CD14-positive monocyte (primary cell): ENCODE measurements at places on chromosomes 11 and 22. TPM values are rescaled to one million over a fixed set of nuclear protein-coding genes. Genes with fewer than 3 reads are reported as not detected.

C11orf87 gene
- not detected for polyA plus RNA-seq

DNA sequence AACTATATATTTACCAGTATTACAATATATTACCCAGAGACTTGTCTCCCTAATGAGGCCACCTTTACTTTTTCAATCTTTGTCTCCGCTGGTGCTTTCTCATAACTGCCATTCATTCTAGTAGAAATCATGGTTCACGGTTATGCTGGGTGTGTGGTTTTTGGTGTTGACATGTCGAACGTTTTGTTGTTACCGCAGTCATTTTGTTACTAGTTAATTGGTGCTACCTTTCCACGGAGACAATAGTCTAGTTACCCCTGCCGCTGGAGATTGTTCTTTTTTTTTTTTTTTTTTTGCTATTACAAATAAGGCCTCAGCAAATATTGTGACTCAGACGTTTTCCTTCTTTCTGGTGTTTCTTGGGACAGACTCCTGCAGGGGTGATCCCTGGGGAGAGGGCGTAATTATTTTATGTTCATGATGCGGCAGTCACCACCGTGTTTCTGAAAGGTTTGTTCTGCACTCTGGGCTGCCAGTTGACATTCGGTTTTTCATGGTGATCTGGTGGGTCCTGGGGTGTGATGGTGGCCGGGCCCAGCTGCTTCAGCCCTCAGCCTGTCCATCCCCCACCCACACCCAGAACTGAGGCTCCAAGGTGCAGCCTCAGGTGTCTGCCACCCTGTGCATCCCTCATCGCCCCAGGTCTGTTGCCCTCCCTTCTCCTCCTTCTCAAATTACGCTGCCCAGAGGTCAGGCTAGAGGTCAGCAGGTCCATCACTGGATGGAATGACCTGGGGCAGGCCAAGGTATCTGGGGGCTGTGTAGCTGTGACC, 28.6 kb downstream of the LRP5 start:
- H3K27me3 ChIP-seq: no peaks in the 10 kb centered on the region
- H3K36me3 ChIP-seq: no peaks in the 10 kb centered on the region
- no peak for DNase-seq
- peaks cover 9% of the 10 kb centered on the region for H3K4me1 ChIP-seq

DNA sequence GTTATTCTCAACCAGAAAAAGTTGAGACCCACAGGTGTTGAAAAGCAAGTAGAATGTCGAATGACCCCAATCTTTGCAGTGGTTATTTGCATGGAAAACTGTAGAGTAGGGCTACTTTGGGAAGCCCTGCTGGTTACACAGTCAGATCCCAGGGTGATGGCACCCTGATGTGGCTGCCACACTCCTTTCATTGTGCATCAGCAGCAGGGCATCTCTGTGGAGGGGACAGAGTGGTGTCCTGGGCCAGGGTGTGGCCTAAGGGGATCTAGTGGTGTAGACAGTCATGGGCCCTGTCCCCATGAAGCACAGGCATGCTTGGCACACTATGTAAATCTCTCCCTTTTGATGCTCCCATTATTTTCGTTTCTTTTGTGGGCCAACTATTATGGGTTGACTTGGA, 199.4 kb upstream of the NAV2 start:
- DNase-seq: no peak
- H3K4me1 ChIP-seq: no peaks in the 10 kb centered on the region
- H3K27me3 ChIP-seq: no peaks in the 10 kb centered on the region
- no peak overlapping the region for H3K4me3 ChIP-seq

MRGPRE gene
- not detected for polyA plus RNA-seq

CABP4 gene
- polyA plus RNA-seq: 1.5 and 1.7 TPM in 2 replicates

DNA sequence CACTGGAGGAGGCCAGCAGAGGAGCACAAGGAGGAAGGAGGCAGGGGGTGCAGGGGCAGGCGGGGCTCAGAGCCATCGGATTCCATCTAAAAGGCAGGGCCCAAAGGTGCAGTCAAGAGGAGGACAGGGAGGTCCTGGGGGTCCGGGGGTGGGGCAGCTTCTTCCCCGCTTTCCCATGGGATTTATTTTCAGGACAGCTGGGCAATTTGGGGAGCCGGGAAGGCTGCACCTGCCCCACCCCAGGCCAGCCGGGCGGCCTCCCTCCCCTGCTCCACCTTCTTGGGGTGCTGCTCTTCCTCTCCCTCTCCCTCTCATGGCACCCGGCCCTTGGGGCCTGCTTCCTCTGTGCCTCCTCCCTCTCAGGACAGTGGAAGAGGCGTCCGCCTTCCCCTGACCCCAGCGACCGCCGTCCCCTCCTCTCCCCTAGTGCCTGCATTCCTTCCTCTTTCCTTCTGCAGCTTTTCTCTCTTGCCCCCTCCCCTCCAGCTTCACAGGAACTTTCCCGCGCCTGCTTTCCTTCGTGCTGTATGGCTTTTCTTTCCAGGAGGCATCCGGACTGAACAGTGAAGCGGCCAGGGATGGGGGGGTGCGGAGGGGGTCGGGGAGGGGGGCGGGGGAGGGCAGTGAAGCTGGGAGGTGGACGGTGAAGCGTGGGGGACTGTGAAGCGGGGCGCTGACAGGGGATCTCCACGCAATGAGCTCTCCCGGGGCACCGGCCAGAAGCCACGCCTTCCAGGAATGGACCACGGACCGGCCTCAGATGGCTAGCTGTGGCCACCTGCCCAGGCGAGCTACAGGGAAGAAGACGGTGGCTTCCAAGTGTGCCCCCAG, 26.9 kb downstream of the APOBEC3H start:
- H3K4me3 ChIP-seq: no peak overlapping the region
- no peaks in the 10 kb centered on the region for H3K36me3 ChIP-seq
- H3K27ac ChIP-seq: no peak overlapping the region

DNA sequence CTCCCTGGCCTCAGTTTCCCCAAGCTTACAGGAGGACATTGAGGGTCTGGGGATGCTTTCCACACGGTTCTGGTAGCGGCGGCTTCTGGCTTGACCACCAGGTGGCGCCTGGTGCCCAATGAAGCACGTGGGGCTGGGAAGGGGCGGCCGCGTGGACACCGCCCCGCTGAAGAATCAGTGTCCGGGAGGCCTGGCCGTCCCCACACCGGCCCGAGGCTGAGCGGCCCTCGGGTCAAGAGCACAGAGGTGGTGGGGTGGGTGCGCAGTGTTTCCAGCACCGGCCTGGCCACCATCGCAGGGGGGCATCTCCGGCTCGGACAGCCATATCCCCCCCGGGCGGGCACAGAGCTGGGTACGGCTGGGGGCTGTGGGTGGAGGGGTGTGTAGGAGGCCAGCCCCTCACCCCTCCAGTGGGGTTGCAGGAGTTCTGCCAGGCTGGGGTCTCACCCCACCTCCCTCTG, 27.8 kb upstream of the PPARA start:
- DNase-seq: peak; percentile 73
- H3K27ac ChIP-seq: no peak overlapping the region
- H3K36me3 ChIP-seq: no peaks in the 10 kb centered on the region
- no peak overlapping the region for H3K4me3 ChIP-seq
- H3K27me3 ChIP-seq: no peaks in the 10 kb centered on the region

DNA sequence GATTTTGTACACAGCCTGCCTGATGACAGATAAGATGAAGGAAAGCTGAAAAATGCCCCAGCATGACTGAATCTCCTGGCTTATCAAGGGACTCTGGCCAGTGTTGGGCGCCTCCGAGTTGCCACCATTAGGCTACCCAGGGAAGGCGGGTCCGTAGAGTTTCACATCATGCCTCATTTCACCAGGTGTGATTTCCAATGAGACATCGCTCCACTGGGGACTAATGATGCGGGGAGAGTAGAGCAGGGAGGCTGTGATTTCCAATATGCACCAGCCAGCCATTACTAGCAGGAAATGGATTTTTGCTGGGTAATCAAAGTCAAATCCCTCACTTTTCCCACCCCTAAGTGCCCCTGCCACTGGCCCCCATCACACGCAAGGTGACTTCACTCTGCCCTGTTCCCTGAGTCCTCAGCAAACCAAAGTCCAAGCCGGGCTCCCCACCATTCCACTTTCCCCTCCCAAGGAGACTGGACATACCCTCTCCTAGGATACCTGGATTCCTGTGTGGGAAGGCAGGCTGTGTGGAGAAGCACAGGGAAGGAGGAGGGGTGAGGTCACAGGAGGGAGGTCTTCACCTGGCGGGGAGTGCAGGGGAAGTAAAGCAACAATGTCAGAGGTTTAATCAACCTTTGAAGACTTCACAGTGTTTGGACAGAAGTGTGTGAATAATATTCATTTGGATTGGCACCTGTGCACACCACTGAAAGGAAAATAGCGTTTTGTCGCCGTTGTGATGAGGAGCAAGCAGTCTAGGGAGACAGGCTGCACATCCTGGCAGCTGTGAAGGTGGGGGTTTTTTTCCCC, 613.3 kb upstream of the CADM1 start:
- H3K4me3 ChIP-seq: no peak overlapping the region
- H3K27ac ChIP-seq: no peak overlapping the region
- H3K27me3 ChIP-seq: no peaks in the 10 kb centered on the region
- H3K36me3 ChIP-seq: no peaks in the 10 kb centered on the region

DNA sequence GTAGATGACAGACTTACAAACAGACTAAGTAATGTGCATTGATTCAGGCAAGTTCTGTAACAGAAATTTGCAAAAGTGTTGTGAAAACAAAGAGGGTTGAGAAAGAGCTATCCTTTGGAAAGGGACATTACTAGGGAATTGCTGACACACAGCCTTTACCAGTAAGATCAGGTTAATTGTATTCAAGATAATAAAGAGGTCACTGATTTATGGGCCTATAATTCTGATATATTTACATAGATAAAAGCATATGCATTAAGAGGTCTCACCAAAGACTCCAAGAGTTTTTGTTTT, 138.7 kb downstream of the MAML2 start:
- H3K4me1 ChIP-seq: peaks cover 33% of the 10 kb centered on the region
- H3K4me3 ChIP-seq: no peak overlapping the region
- no peak overlapping the region for H3K27ac ChIP-seq

DNA sequence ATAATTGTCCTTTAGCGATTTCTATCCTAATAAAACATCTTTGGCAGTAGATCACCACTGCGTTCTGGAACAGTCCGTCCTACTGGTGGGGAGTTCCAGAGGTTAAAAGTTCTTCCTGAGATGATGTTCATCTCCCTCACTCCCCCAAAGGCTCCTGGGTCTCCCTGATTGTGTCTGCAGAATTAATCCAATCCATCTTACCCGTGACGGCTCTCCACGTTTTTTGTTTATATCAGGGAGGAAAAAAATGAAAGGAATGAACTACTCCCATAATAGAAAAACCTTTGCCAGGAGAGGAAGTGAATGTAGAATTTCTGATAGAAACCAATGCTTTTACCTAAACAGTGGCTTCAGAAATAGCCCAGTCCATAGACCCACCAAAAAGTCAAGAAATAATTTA, 81.6 kb downstream of the LARGE1 start:
- H3K27me3 ChIP-seq: no peaks in the 10 kb centered on the region
- no peak overlapping the region for H3K4me3 ChIP-seq
- no peaks in the 10 kb centered on the region for H3K4me1 ChIP-seq
- no peaks in the 10 kb centered on the region for H3K36me3 ChIP-seq
- no peak for DNase-seq

DNA sequence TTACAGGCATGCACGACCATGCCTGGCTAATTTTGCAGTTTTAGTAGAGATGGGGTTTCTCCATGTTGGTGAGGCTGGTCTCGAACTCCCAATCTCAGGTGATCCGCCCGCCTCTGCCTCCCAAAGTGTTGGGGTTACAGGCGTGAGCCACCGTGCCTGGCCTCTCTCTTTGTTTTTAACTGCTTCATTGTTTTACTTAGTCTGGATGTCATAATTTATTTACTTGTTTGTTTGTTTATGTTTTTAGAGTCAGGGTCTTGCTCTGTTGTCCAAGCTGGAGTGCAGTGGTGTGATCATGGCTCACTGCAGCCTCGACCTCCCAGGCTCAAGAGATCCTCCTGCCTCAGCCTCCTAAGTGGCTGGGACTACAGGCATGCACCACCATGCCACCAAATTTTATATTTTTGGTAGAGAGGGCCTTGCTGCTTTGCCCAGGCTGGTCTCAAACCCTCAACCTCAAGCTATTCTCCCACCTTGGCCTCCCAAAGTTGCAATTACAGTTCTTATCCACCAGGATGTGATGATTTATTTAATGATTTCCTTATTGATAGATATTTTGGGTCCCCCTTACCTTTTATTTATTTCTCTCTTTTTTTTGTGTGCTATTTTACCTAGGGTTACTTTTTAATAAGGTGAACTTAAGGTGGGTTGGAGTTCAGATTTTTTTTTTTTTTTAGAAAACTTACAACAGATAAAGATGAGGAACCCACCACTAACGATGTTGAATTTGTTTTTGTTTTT, 52.6 kb upstream of the ADA2 start:
- peaks cover 7% of the 10 kb centered on the region for H3K4me1 ChIP-seq
- DNase-seq: no peak
- H3K27ac ChIP-seq: no peak overlapping the region
- no peaks in the 10 kb centered on the region for H3K27me3 ChIP-seq
- no peak overlapping the region for H3K4me3 ChIP-seq

DNA sequence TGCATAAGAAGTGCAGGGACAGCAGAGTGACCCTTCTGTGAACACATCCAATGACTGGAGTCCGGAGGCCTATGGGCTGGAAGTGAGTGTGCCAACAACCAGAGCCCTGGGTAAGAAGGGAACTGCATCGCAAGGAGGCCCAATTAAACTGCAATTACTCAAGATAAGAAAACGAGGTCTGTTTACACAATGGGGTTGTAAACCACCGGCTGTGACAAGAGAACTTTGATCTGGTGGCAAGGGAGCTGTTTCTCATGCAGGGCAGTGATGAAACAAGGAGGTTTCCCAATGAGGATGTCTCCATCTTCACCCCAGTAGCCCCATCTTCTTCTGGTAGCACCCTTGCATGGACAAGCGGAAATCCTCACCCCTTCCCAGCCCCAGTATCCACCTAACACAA, 21.5 kb downstream of the ETS1 start:
- peaks cover 55% of the 10 kb centered on the region for H3K4me1 ChIP-seq
- H3K36me3 ChIP-seq: no peaks in the 10 kb centered on the region
- H3K4me3 ChIP-seq: no peak overlapping the region
- no peak overlapping the region for H3K27ac ChIP-seq

CRYBB3 gene
- polyA plus RNA-seq: not detected

GRCh38 chr11:71450939-71451338, 2.1 kb upstream of the NADSYN1 start:
- peaks cover 13% of the 10 kb centered on the region for H3K36me3 ChIP-seq
- DNase-seq: no peak
- no peak overlapping the region for H3K27ac ChIP-seq
- H3K27me3 ChIP-seq: no peaks in the 10 kb centered on the region
- peaks cover 56% of the 10 kb centered on the region for H3K4me1 ChIP-seq

UBQLN3 gene
- polyA plus RNA-seq: not detected

GRCh38 chr22:30305906-30306626, 16.8 kb upstream of the CASTOR1 start:
- H3K4me1 ChIP-seq: peaks cover 100% of the 10 kb centered on the region
- peak; percentile 76 for DNase-seq
- H3K27ac ChIP-seq: peak overlapping the region; percentile 87
- H3K27me3 ChIP-seq: no peaks in the 10 kb centered on the region
- H3K4me3 ChIP-seq: peak overlapping the region; percentile 63

ARHGEF17 gene
- 0.55 TPM for polyA plus RNA-seq

OLFML1 gene
- 0.11 TPM for polyA plus RNA-seq
